Stimulated activated naive CD4-positive, alpha-beta T cell treated with Interleukin-2 at 50 U/mL for 16 hours (primary cell): ENCODE measurements at places on chromosomes 7 and 10.

DNA sequence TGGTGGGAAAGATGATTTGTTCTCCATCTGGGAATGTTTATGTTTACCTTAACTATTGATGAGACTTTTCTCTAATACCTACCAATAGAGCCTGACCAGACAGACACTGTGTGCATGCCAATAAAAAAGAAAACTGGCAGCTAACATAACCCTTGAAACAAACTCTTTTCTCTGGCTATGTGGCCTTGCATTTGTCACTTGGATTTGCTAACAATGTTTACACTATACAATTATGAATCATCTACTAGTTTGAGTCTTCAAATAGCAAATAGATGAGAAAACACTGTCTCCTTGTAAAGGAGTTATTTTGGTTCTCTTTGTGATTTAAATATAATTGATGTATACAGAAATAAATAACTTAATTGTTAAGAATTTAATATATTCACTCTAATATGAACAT lies 273.1 kb downstream of the SEMA3D start:
- no peak for DNase-seq

- DNase-seq: no peak
Measured at GRCh38 chr7:16065939-16066338, 355.4 kb downstream of the CRPPA start.

DNA sequence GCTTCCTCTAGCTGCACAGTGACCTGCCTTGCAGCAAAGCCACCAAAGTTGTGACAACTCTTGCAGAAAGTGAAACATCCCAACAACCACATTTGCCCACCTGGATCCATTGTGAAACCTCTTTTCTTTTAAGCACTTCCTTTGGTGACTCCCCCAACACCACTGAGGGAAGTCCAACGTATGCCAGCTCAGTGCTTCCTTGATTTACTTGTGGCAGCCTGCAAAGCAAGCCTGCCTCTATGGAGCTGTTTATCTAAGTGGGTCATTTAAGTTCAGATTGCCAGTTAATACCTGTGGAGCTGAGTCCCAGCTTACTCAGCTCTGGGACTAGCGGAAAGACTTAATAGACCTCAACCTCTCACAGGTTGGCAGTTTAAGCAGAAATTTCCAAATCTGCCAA lies 230.8 kb upstream of the GHITM start:
- DNase-seq: no peak

DNA sequence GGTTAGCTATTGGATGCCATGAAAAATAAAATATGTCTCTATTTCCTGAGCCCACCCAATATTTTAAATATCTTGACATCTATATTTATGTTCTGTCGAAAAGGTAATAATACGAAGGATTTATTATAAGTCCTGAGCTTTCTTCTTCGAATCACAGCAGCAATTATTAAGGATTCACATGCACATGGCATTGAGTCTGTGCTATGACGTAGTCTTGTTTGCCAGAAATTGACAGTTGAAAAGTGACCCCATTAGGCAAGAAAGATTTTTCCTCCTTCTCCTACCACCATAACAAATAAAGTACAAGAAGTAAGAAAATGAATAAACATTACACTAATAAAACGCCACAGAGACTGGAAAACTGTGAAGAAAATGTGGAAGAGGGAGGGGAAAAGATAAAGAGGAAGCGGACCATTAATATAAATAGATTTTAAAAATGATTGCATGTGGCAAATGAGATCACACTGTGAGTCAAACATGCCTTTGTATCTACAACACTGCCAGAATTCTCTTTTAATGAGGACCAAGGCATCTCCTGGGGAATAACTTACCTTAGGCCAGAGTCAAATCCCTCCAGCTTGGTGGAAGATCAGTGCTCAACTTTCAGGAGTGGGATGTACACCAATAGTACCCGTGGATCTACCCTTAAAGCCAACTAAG lies 21.6 kb downstream of the FZD1 start:
- DNase-seq: no peak

DNA sequence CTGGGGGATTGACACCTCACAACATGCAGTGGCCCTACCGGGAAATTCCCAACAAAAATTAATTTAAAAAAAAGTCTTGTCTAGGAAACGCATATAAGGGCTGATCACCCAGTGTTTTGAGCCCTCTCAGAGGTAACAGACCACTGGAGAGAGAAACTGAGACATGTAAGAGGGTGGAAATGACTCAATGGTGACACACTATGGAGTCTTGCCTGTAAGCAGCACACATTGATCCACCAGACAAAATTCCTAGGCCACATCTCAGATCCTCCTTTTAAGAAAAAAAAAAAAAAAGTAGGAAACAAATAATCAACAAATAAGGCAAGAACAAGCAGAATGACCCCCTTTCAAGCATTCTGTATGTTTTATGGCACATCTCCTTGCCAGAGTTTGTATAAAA lies 296.2 kb downstream of the MAGI2 start:
- no peak for DNase-seq

DNA sequence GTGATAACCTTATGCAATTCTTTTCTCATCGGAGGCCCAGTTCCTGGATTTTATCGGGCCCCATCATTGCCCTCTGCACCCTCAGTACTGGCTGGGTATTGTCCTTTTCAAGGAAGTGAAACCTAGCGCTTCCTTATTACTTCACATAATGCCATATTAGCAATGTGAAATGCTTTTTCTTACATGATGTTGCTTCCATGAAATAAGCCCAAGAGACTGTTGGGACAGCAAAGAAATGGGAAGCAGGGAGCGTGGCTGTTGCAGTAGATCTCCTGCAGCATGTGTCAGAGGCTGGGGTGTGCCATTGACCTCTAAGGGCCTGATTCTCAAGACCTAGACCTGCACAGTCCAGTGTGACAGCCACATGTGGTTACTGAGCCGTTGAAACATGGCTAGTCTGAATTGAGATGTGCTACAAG lies 8.1 kb downstream of the CHN2 start:
- no peak for DNase-seq

- no peak for DNase-seq
Measured at GRCh38 chr7:143391462-143392404, 10.6 kb downstream of the ZYX start.

DNA sequence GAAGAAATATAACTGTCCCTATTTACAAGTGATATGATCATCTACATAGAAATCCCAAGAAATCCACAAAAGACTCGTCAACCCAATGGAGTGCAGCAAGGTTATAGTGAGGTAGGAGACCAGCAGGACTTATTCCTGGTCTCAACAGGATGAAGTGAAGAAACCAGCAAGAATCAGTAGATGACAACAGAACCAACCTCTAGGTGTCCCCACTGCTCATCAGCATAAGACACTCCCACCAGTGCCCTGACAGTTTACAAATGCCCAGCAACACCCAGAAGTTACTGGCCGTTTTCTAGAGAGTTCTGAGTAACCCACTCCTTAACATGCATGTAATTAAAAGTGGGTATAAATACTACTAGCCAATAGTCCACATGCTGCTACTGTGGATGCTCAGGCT lies 470.5 kb upstream of the LRRTM3 start:
- no peak for DNase-seq

DNA sequence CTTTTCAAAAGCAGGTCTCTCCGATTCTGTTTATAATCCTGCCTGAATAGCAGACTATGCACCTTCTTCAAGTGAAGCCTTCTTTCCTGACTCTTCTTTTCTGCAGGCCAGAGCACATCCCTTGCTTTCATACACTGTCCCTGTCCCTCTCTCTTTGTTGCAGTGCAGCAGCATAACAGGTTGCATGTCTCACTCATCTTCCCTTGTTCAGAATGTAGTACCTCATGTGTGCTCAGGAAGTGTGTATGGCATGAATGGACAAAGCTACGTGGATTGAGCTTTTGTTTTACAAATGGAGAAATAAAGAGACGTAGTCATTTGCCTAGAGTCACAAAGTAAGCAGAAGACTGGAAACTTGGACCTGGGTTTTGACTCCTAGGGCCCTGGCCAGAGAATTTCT lies 68.0 kb downstream of the PTPRZ1 start:
- DNase-seq: no peak

DNA sequence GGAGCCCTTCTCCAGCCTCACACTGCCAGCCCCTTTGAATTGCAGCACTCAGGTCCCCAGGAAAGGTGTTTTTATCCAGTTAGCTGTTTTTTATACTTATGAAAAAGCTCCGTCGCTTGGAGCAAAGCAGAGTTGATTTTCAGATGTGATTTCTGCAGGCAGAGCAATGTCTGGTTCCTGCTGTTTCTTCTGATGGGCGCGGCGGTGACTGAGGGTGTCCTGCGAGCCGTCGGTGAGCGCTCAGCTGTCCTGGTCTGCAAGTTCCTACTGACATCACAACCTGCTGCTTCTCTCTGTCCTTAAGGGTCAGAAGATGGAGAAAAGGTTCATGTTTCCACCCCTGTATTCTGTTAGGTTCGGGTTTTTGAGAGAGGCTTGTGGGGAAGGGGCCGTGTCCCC lies 109.6 kb upstream of the FAM20C start:
- no peak for DNase-seq

- DNase-seq: peak; percentile 48
Measured at GRCh38 chr10:97713826-97714400, 383 bp downstream of the MARVELD1 start.

DNA sequence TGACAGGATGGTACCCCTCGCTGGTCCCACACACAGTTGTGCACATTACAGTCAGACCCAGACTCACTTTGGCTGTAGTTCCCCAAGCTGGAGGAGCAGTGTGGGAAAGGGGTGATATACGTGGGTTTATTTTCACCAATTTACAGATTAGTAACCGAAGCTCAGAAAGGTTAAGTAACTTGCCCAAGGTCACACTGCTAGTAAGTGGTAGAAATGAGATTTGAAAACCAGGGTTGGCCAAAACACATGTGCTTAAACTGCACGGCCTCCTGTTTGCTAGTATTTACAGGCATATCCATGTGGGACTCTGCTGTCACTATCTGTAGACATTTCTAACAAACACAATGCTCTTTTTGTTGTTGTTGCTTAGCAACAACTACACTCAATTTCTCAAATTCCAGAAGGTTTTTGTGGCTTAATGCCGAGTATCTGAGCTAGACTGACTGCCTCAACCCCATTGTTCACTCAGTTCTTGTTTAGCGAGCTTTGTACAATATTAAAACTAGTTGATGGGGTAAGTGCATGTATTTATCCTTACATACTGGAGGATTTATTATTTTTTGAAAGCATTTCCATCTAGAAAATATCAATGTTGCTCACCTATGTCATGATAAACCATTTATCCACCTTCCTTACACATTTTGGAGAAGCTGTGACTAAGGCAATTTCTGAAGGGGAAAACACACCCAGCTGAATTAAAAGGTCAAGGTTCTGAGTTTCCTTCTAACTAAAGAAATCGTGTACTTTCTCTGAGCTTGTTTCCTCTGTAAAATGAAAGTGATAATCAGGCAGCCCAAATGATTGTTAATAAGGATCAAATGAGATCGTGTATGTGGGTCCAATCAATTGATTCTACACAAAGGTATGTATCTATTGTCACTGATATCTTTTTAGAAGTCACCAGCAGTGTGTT lies 5.3 kb upstream of the TMEM139 start:
- DNase-seq: no peak

- no peak for DNase-seq
Measured at GRCh38 chr10:117014835-117015234, 9.8 kb upstream of the SHTN1 start.

- DNase-seq: no peak
Measured at GRCh38 chr7:1646957-1647891, 22.9 kb upstream of the ELFN1 start.

DNA sequence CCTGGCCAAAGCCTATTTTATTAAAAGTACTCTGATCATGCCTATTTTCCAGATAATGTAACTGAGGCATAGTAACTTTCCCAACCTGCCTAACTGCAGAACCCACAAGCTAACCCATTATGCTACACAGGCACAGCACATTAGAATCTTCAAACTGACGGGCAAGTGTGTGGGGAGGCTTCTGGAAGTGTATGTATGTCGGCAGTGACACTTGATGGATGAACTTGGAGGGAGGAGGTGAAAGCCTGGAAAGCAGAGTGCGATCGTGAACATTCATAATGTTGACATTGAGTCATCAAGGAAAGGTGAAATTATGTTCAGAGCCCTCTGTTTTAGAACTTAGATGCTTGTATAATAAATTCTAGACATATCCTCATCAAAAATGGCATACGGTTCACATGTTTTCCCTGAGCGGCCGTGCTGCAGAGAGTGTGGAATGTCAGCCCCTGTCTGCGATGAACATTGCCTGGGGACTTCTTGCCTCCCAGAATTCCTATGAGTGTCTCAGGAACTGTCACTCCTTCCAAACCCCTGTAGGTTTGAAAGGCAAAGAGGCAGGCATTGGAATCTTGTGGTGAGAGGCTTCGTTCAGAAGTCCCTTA lies 102.4 kb downstream of the SLIT1 start:
- no peak for DNase-seq

DNA sequence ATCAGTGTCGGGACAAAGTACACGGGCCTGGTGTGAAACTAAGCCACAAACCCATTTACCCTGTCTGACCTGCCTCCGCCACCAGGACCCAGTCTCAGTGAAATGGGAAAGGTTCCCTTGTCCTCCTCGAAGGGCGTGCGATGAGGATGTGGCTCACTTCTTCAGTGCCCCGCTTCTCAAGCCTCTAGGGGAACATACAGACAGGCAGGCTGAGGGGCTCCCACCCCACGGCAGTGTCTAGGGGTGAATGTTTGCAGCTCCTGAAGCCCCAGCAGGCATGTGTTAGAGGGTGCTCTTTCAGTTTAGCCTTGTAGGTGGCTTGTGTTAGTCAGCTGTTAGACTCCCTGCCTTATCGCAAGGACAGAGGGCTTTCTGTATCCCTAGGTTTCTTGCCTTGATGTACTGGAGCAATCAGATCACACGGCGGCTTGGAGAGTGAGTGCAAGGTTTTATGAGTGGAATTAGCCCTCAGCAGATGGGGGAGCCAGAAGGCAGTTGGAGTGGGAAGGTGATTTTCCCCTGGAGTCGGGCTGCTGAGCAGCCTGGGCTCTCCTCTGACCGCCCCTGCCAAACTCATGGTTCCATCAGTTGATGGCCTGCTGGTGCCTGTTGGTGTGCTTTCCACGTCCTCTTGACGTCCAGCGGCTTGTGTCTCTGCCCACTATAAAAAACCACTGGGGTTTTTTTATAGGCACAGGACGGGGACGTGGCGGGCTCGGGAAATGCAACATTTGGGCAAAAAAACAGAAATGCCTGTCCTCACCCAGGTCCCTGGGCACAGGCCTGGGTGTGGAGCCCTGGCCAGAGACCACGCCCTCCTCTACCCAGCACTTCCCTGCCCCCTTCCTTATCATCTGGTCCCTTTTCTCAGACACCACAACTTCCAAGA lies 759 bp downstream of the NUDT1 start:
- no peak for DNase-seq
